GM10248 (cell line): ENCODE measurements at places on chromosomes 5 and 9.

DNA sequence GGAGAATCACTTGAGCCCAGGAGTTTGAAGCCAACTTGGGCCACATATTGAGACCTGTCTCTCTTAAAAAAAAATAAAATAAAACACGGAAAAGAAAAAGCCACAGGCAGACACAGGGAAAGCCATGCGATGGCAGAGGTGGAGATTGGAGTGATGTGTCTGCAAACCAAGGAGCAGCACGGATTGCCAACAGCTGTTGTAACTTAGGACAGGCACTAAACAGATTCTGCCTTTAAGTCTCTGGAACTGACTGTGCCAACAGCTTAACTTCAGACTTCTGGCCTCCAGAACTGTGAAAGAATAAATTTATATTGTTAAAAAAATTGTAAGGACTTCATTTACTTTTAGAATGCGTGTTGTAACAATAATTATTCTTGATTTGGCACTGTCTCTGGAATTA is 318.5 kb upstream of the CHD1 start:
- DNase-seq: no peak

- DNase-seq: no peak
These were observed 43.9 kb downstream of the SHB start for GRCh38 chr9:38025166-38025565.

DNA sequence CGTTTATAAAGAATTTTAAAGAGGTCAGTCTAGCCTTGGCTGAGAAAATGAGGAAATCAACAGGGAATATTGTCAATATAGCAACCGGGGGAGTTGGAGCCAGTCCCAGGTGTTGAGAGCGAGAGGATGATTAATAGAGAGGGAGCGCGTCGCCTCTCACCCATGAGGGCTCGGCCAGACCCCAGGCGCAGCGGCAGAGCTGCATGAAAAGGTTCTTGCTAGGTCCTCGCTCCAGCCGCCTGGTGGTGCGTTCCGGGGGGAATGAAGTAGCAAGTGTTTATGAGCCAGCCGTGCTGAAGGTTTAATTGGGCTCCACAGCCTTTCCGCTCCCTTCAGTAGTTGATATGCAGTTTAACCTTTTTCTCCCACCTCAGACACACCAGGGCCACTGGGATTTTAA is 167.3 kb upstream of the IRX1 start:
- no peak for DNase-seq

DNA sequence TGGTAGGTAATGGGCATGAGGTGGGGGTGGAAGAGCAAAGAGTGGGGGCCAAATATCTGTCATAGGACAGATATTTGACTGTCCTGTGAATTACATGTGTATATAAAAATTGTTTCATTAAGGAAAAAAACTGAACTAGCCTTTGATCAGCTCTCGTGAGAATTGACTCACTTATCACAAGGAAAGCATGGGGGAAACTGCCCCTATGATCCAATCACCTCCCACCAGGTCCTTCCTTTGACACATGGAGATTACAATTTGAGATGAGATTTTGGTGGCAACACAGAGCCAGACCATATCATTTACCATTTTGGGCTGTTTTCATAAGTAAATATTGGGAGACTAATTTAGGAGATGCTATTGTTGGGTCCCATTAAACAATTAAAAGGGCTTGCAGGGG is 63.2 kb upstream of the FYB1 start:
- no peak for DNase-seq

DNA sequence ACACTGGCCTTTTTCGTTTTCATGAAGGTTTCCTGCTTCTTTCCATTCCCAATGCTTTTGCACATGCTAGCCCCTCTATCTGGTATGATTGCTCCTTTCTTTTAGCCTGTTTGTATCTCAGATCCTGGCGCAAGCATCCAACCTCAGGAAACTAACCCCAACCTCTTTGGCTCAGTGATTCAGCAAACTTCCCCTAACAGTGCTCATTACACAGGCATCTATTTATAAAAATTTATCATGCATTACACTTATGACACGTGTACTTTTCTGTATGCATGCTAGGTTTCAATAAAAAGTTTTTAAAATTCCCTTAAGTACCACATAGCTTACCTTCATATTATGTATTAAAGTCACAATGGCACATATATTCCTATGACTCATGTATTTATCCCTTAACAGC is 218.9 kb downstream of the EPB41L4A start:
- no peak for DNase-seq

GRCh38 chr9:121369595-121370265 is at the start of gene STOM:
TSS of gene STOM (minus strand) at chr9:121370250. CDS start at chr9:121370187, 63 bp downstream.
- DNase-seq: no peak

GRCh38 chr5:122738088-122738487 is 36.8 kb upstream of the SNX2 start:
- DNase-seq: no peak

DNA sequence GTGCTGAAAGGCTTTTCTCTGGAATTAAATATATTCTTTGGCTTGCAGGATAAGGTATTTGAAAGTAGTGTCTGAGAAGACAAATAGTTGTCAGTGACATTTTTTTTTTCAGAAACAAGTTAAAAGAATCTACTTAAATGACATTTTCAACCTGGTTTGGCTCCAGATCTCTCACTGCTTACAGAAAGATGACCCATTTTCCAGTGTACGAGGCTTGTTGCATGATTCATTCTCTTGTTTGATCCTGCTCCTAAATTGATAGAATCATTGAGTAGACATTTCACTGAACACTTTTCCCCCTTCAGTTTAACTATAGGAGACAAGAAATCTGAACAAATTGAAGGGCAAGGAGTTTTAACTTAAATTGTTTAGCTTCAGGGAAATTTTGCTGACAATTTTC is 546.1 kb downstream of the ZNF608 start:
- DNase-seq: no peak

- DNase-seq: no peak
These were observed 8.8 kb downstream of the CFAP77 start for GRCh38 chr9:132418726-132419363.

DNA sequence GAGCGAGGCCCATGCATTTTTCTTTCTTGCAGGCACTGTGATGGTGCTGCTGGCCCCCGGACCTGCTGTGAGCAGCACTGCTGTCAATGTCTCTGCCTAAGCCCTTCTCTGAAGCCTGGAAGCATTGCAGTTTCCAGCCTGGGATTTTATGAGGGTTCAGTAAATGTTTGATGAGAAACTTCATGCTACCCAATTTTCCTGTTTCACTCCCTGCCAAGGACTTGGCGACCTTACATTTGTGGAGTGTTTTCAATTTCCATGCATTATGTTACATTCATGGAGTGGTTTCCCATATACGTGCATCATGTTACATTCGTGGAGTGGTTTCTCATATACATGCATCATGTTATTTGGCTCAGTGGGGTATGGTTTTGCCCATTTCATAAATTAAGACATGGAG is 90.7 kb upstream of the PTCH1 start:
- DNase-seq: no peak

- DNase-seq: no peak
These were observed 49.5 kb upstream of the EGFLAM start for GRCh38 chr5:38208782-38209378.

GRCh38 chr5:95390812-95391492 is at the start of gene FAM81B:
TSS of gene FAM81B (plus strand) at chr5:95391366. CDS start at chr5:95391390, 24 bp downstream.
- no peak for DNase-seq

- DNase-seq: no peak
These were observed 710 bp downstream of the HSD17B4 start for GRCh38 chr5:119453040-119453373.

DNA sequence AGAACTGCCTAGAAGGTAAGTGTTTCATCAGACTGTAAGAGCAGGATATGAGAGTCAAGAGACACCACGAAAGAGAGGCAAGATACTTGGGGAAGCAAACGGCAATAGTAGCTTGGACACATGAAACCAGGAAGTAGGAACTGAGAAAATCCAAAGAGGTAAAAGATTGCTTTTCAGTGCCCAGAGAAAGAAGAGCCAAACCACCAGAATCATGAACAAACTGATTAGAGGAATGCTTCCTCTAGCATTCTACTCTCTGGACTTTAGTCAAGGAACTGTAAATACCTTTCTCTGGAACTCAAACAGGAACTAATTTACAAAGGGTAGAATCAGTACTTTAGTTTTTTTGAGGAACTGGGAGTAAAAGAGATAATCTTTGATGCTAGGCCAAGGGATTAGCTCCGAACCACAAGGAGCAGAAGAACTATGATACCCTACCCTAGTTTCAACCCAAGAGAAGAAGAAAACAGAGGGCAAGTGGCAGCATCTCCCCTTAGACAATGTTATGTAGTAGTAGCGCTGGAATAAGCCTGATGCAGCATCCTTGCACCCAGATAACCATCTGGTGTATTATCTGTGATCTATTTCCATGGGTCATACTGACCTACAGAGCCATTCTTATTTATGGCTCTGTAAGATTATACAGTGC is 41.3 kb downstream of the EFCAB9 start:
- DNase-seq: no peak

- no peak for DNase-seq
These were observed 244.7 kb downstream of the BNC2 start for GRCh38 chr9:16625811-16626210.

GRCh38 chr9:129626625-129627284 is 792 bp downstream of the NTMT1 start:
- DNase-seq: no peak

GRCh38 chr9:36486329-36486932 is 86.3 kb upstream of the MELK start:
- no peak for DNase-seq

GRCh38 chr5:79513308-79513703 is 628 bp downstream of the HOMER1 start:
- no peak for DNase-seq

GRCh38 chr9:122379340-122379739 is 8.5 kb downstream of the PTGS1 start:
- no peak for DNase-seq

- DNase-seq: no peak
These were observed 84.1 kb downstream of the ERBIN start for GRCh38 chr5:66010476-66010875.

- no peak for DNase-seq
These were observed 81.8 kb upstream of the MEF2C start for GRCh38 chr5:88964831-88965230.

GRCh38 chr9:3534614-3535404 is 9.0 kb upstream of the RFX3 start:
- DNase-seq: no peak

DNA sequence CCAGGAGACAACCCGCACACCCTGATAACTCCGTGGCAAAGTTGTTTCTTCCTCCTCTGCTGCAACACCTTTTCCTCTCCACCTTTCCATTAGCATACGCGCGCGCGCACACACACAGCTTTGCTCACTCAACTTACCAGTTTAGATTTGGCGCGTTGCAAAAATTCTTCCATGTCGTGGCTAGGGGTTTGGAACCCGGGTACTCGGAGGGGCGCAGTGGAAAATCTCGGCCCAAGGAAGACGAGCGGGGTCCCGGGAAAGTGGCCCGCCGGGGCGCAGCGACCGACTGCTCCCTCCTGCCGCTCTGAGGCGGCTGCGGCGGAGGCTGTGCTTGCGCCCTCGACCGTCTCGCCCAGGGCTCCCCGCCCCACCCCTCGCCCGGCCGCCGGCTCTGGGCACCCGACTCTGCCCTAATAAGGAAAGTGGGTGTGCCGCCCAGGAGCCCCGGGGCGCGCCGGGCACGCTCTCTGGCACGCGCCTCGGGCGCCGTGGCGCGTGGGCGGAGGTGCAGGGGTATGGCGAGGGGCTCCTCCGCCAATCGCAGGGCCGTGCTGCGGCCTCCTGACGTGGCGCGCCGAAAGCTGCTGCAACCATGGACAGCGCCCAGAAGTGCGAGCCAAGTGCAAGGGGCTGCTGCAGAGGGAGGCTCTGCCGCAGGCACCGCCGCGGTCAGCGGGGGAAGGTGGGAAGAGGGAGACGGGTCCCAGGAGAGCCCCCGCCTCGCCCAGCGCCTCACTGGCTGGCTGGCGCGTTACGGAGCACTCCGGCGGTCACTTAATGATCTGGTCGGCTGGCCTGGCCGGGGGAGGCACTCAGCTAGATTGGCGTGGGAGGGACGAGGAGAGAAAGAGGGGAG is at the start of gene PRUNE2:
Gene PRUNE2 (minus strand): TSS at position 324 of the 856 bp plus-strand sequence. CDS start 151 bp downstream, at position 173.
- peak; percentile 39 for DNase-seq

- peak; percentile 69 for DNase-seq
These were observed 78.9 kb downstream of the SEMA4D start for GRCh38 chr9:89418882-89419640.

- DNase-seq: peak; percentile 89
These were observed at the start of gene DOCK2 for GRCh38 chr5:169637085-169637548. TSS of gene DOCK2 (plus strand) at chr5:169637275. CDS start at chr5:169637327, 52 bp downstream.

GRCh38 chr9:137486141-137486490 is 27.0 kb upstream of the NSMF start:
- DNase-seq: no peak

- no peak for DNase-seq
These were observed 40.0 kb downstream of the CMYA5 start for GRCh38 chr5:79729679-79730078.

DNA sequence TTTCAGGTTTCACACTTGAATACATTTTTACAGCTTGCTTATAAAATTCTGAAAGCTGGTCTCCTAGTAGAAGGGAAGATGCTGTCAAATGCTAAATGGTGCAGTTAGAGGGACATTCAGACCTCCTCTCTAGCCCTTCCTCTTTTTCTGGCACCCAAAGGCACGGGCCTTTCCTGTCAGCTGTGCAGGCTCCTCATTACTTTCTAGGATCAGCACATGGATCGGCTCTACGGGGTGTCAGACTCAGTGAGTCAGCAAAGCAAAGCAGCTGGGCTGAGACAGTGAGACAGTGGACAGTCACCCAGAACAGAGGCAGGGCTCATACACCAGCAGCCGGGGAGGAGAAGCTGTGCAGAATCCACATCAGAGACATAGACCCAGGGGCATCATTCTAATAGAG is 80.0 kb upstream of the TNC start:
- no peak for DNase-seq

- DNase-seq: no peak
These were observed 8.5 kb downstream of the RXFP3 start for GRCh38 chr5:33944543-33945132.

DNA sequence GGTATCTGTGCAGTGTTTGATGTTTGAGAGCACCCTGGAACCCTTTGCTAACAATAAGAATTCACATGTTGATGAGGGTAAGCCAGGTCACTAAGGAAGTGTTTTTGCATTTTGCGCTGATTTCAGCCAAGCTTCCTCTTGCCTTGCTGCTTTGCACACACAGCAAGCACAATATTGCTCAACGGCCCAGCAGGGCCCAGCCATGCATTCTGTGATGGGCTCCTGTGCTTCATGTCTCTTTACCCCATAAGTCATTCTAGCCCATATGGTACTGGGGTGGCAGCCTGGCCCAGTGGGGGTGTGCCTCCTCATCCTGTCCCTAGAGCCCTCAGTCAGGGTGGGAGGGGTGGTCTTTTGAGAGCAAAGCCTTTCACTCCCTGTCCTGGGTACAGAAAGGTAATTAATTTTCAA is 481.3 kb downstream of the GADD45G start:
- DNase-seq: no peak

- no peak for DNase-seq
These were observed 335.3 kb downstream of the RAB3C start for GRCh38 chr5:58918021-58918729.

- DNase-seq: no peak
These were observed 39.5 kb downstream of the PCA3 start for GRCh38 chr9:76803762-76804161.

- DNase-seq: no peak
These were observed 57.4 kb downstream of the ATPSCKMT start for GRCh38 chr5:10192309-10192708.
